Globus pallidus (tissue), 1 donor: ENCODE measurements at places on chromosomes 7 and 10.

- DNase-seq, result no peak
Observed at GRCh38 chr7:116210345-116211005, at the start of gene TES. Gene TES, plus strand, starts transcription at chr7:116210539. Its CDS starts 169 bp downstream, at chr7:116210708.

GRCh38 chr7:142357953-142358520 lies 100.2 kb upstream of the PRSS58 start:
- peak; percentile 59 for DNase-seq

DNA sequence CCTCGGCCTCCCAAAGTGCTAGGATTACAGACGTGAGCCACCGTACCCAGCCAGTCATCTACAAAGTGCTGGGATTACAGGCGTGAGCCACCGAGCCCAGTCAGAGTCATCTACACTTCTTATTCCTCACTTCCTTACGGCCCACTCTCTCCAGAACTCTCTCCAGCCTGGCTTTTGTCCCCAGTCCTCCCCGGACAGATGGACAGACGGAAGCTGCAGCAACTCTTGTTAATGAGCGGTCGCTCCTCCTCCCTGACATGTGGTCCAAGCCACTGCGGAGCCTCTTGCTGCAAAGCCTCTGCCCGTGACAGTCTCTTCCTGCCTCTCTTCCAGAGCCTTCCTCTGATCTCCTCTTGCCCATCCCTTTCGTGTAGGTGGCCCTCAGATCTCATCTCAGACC lies 45.9 kb downstream of the TMEM270 start:
- no peak for DNase-seq

- DNase-seq, result no peak
Observed at GRCh38 chr7:35761871-35762677, 38.8 kb upstream of the SEPTIN7 start.

DNA sequence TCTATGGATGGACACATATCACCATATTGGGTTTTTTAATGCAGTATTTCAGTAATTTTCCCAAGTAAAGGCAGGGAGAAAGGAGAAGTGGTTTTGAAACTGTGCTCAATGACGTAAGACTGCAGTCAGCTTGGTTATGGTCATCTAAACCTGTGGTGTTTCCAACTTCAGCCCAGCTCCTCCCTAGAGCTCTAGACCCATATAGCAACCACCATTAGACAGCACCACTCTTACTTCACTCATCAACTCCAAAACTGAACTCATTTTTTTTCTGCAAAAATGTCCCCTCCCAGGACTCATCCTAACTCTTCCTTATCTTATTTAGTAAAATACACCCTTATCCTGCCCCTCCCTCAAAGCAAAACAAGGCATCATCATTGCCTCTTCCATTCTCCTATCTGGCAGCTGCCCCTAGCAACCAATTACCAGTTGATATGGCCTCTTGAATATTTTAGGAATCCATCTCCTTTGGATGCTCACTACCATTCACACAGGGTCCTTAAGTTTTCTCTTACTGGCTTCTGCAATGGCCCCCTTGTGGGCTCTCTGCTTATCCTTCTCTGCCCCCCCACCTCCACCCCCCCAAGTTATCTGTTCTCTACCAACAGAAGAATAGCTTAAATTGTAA lies 1.5 kb upstream of the RALA start:
- DNase-seq, result no peak

DNA sequence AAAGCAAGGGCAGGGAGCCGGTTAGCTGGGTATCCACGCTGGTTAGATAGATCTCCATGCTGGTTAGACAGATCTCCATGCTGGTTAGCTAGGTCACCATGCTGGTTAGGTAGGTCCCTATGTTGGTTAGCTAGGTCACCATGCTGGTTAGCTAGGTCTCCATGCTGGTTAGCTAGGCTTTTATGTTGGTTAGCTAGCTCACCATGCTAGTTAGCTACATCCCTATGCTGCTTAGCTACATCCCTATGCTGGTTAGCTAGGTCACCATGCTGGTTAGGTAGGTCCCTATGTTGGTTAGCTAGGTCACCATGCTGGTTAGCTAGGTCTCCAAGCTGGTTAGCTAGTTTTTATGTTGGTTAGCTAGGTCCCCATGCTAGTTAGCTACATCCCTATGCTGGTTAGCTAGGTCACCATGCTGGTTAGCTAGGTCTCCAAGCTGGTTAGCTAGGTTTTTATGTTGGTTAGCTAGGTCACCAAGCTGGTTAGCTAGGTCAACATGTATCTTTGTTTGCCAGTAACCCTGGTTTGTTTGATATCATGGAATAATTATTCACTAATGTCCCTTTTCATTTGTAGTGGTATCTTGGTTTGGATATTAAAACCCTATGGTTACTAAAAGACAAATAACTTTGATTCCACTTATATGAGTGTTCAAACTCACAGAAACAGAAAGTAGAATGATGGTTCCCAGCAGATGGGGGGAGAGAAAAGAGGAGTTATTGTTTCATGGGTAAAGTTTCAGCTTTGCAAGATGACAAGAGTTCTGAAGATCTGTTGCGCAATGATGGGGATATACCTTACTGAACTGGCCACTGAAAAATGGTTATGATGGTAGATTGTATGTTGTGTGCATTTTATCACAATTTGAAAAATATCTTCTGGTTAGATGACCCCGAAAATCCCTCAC lies 136.2 kb downstream of the PRPF18 start:
- no peak for DNase-seq
